CD4-positive, alpha-beta T cell (primary cell): ENCODE measurements at places on chromosomes 2 and 18.

GRCh38 chr2:38602136-38602731 lies 494 bp downstream of the HNRNPLL start:
- peak; percentile 9 for DNase-seq

DNA sequence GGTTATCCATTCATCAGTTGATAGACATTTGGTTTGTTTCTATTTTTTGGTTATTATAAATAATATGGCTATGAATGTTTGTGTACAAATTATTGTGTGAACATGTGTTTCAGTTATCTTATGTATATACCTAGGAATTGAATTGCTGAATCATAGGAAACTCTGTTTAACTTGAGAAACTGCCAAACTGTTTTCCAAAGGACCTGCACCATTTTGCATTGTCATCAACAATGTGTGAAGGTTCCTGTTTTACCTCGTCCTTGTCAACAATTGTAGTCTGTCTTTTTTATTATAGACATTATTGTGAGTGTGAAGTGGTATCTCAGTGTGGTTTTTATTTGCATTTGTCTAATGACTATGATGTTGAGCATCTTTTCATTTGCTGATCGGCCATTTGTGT lies 17.1 kb downstream of the PDK1 start:
- DNase-seq, result no peak

GRCh38 chr2:71282493-71282892 lies 49.1 kb upstream of the ZNF638 start:
- DNase-seq, result no peak

DNA sequence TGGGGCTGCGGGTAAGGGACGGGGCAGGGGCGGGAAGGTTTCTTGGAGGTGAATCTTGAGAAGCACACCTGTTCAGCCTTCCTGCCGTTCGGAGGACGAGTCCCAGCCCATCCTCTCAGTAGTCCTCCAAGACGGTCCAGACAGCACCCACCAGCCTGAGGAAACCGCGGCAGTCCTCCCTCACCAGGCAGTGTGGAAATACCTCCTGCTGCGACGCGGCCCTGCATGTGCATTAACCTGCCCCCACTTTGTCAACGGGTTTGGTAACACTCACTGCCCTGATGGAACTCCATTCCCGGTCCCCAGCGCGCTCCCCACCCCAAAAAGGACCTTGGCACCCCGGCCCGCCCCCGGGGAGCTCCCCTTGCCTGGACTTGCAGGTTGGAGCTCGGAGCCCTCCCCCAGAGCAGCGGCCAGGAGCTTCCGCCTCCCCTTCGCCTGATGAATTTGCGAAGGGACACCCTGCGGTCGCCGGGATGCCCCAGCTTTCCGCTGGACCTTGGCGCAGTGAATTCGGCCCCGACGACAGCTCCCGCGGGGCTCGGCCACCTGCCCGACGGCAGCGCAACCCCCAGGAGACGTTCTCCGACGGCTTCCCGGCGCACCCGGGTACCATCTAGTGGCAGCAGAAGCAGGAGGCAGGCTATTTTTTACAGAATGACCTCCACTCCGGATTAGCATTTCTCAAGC lies 31.5 kb downstream of the ACVR1C start:
- peak; percentile 44 for DNase-seq

DNA sequence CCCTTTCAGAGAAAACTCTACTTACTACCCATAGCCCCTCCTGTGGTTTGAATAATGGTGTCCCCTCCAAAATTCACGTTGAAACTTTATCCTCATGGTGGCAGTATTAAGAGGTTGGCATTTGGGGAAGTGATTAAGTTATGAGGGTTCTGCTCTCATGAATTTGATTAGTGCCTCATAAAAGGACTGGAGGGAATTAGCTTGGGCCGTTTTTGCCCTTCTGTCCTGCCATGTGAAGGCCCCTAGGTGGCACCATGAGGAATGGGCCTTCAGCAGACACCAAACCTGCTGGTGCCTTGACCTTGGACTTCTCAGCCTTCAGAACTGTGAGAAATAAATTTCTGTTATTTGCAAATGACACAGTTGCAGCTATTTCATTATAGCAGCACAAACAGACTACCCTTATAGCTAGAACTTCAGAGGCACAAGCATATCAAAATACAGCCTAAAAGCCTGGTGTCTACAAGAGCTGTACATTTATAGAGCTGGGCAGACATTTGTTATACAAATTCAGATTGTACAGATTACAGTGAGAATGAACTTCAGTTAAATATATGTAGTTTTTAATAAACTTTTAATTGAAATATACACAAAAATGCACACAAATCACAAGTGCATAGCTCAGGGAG lies 2.6 kb upstream of the PTPN2 start:
- peak; percentile 47 for DNase-seq

GRCh38 chr2:46216213-46216612 lies 81.0 kb upstream of the EPAS1 start:
- DNase-seq, result no peak

DNA sequence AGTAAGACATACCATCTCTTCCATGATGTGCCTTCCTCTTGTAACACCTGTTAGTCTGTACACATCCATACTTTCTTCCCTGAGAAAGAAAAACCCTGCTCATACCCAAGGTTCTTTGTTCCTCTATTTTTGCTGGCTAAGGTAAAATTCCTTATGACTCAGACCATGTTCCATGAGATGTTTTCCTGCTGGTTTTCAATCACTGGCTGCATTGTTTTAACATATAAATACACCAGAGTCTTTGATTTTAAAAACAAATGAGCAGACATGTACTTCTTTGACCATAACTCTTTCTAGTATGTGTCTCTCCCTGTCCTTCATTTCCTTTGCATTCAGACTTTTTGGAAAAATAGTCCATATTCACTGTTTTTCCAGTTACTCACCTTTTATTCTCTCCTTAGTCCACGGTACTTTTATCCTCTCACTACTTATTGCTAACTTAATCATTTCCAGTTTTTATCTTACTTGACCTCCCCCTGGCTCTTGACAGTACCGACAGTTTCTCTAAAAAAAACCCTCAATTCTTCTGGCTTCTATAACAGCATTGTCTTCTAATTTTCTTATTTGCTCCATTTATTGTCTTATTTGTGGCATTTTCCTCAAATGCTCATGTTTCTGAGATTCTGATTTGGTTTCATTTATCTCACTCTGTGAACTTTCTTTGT lies 4.3 kb downstream of the VAPA start:
- DNase-seq, result no peak

DNA sequence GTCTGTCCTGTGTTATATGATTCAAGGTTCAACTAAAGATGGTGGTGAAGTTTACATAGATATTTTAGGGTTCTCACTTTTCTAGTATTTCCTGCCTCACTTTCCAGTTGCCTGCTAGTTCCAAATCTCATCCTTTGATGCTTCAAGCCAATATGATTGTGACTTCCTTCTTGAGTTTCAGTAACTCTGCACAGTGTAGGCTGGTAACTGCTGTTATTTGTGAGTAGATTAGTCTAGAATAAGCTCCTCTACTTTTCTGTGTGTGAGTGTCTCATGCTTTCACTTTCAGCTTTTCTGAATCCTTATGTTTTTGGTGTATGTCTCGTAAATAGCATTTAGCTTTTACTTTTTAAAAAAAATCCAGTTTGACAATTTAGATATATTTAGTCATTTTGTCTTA lies 42.6 kb downstream of the GALNT1 start:
- no peak for DNase-seq

DNA sequence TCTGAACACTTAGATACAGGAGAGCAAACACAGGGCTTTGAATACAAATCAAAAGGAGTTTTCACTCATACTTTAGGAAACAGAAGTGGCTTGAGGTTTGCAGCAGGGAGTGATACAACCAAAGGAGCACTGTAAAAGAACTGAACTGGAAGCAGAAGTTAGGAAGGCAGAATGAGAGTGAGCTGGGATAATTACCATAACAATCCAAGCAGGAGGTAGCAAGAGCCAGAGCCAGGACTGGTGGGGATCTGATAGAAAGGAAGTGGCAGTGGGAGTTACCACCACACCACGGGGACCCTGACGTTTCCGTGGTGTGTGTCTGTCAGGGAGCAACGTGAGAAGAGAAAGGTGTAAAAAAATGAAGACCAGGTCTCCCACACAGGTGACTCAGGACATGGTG lies 81.3 kb upstream of the EPB41L3 start:
- DNase-seq, result no peak

DNA sequence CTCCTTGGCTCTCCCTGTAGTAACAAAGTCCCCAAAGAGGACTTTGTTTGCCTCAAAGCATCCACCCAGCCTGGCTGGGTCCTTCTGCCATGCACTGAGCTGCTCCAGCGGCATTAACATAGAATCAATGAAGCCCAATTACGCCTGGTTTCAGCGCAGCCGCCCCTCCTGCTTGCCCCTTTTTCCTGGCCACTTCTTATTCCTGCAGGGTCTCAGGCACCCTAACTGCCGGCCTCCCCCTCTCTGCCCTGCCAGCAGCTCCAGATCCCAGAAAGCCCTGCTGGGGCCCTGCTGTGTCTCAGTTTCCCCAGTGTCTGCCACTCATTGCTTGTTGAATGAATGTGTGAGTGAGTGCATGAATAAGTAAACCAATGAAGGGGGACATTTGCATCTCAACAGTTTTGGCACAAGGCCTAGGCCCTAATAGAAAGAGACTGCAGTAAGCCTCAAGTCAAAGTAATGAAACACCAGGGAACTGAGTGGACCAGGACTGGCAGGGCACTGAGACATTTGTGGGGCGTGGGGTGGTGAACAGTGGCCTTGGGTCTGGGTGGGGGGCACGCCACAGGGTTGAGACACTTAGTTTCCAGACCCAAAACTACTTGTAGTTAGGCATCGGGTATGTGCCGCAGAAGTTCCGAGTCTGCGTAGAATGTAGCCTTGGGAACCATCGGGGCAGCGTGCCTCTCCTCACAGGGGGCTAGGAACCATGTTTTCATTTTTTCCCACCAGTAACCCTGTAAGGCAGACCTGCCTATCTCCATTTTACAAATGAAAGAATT lies 60.6 kb downstream of the SMAD7 start:
- DNase-seq, result no peak

- no peak for DNase-seq
Measured at GRCh38 chr2:43455731-43456642, 139.9 kb downstream of the THADA start.

GRCh38 chr2:141103216-141103615 lies 1027.6 kb downstream of the LRP1B start:
- no peak for DNase-seq

DNA sequence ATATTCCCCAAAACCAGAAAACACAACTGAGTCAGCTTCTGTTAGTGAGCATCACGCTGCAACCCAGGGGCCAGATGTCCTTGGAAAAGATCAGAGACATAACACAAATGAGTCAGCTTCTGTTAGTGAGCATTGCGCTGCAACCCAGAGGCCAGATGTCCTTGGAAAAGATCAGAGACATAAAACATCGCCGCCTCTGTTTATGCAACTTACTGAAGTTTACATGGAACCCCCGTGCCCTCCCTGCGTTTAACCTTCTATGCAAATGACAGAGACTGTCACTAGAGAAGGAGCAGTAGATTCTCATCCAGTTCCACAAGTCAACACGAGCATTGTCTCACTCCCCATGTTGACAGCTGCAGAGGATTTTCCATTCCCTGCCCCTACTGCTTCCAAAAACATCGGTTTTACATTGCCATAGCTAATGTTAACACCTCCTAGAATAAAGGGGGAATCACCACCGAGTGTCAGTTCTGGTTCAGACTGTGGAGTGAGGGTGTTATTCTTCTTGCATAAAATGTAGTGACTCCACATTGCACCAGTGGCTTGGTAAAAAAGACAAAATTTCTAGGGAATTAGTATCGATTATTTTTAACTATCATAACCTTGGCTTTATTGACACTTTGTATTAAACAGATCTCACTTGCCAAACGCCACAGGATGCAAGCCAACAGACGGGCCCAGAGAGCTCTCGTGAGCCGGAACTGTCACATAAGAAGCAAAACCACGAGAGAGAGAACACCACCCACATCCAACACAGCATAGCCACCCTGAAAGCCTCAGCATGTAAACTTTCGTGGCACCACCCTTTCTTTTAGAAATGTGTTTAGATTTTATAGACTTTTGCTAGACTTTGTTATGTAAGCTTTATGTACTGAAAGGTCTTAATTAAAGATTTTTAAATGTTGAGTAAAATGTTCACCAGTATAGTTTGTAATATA lies 87.7 kb downstream of the SH3YL1 start:
- DNase-seq, result peak; percentile 56

- DNase-seq, result no peak
Measured at GRCh38 chr18:54873884-54874255, 45.6 kb downstream of the RAB27B start.

- DNase-seq, result no peak
Measured at GRCh38 chr2:227148106-227148505, 15.9 kb downstream of the COL4A4 start.

GRCh38 chr2:235358981-235359471 lies 134.8 kb upstream of the AGAP1 start:
- no peak for DNase-seq

DNA sequence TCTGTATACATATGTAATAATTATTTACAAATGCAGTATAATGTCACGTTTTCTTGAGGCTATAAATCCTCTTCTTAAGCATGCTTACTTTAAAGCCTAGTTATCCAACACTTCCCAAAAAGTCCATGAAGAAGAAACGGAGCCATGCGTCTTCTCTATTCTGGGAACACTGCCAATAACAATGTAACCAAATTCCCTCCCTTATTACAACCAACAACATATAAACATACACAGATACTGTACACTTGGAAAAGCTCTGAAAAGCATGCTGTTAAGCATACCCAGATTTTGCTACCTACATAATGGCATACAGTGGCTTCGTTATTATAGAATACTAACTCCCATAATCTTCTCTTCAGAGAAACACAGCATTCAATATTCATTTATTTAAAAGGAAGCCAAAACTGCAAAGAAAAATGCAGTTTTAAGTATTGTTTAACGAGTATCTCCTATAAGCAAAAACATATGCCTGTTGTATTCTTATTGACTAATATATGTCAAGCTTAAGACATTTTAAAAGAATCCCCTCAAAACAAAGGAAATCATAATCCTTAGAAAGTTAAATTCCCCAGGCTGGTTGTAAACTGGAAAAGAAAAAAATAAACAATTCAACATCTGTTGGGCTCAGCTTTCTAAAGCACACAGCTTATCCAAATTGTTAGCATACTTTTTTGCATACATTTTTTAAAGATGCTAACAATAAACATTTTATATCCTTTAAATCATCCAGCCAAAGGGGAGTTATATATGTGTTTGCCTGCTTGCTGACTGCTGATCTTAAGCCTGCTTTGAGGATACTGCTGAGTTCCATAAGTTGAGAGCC lies 83.4 kb downstream of the SLC25A12 start:
- no peak for DNase-seq

DNA sequence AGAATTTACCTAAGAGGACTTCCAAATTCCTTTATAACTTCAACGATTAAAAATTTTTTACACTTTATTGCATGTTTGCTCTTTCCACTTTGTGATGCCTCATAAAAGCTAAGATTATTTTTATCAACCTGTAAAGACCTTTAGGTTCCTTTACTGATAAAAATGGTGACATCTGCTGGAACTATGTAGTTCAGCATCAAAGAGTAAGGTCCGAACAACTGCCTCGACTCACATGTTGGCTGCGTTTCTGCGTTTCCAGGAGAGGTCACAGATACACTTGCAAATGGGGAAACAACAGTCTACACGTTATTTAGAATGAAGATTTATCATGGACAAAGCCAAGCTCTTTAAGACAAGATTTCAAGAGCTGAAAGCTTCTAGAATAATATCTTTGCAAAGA lies 18.8 kb upstream of the TMX3 start:
- no peak for DNase-seq

- no peak for DNase-seq
Measured at GRCh38 chr2:21234001-21234400, 110.2 kb downstream of the TDRD15 start.

- no peak for DNase-seq
Measured at GRCh38 chr2:195795879-195796278, 138.9 kb downstream of the SLC39A10 start.
